RKO (cell line): ENCODE measurements at places on chromosomes 12 and 14.

DNA sequence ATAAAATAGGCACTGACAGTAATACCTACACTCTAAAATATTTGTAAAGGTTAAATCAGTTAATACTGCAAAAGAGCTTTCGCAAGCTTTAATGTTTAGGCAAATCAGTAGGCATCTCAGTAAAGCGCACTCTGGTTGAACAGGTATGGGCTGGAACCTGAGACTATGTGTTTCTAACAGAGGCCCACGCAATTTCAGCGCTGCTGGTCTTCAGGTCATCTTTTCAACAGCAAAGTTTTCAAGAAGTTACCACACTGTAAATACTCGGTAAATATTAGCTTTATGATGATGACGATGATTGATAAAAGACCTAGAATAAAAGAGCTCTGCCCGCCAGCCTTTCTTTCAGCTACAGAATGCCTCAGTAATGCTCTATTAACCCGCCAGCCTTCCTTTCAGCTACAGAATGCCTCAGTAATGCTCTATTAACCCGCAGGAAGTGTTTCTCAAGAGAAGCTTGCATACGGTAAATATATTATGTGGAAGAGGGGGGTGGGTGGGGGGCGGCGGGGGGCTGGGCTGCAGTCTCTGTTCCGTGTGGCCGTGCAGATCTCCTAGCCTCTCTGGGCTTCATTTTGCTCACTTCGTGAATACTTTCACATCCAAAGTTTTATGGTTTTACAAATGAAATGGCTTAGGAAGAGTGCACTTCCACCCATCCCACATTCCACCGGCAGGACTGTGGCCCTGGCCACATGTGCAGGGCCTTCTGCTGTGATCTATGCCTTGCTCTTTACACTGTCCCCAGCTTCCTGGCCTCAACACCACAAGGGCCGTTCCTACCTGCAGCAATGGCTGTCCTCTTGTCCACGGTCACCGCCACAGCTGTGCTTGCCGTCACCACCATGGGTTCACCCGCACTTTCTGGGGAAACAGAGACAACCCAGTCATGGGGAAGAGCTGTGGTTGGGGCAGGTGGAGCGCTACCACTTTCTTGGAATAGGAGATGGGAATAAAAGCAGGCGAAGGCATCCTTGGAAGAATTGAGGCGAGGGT, 19.9 kb downstream of the LRTM2 start:
- no peak for DNase-seq

- DNase-seq: no peak
These were observed 1206.6 kb upstream of the TMEM132C start for GRCh38 chr12:127060310-127060847.

GRCh38 chr14:71143381-71144290, 236.4 kb downstream of the PCNX1 start:
- DNase-seq: peak; percentile 16

- DNase-seq: no peak
These were observed 248.5 kb upstream of the PDE3A start for GRCh38 chr12:20119596-20120402.

- DNase-seq: no peak
These were observed 9.8 kb downstream of the CHPT1 start for GRCh38 chr12:101707131-101707782.

- no peak for DNase-seq
These were observed 252.6 kb downstream of the FOXN3 start for GRCh38 chr14:89164168-89165073.

GRCh38 chr12:92412856-92413255, 267.2 kb upstream of the BTG1 start:
- DNase-seq: no peak

DNA sequence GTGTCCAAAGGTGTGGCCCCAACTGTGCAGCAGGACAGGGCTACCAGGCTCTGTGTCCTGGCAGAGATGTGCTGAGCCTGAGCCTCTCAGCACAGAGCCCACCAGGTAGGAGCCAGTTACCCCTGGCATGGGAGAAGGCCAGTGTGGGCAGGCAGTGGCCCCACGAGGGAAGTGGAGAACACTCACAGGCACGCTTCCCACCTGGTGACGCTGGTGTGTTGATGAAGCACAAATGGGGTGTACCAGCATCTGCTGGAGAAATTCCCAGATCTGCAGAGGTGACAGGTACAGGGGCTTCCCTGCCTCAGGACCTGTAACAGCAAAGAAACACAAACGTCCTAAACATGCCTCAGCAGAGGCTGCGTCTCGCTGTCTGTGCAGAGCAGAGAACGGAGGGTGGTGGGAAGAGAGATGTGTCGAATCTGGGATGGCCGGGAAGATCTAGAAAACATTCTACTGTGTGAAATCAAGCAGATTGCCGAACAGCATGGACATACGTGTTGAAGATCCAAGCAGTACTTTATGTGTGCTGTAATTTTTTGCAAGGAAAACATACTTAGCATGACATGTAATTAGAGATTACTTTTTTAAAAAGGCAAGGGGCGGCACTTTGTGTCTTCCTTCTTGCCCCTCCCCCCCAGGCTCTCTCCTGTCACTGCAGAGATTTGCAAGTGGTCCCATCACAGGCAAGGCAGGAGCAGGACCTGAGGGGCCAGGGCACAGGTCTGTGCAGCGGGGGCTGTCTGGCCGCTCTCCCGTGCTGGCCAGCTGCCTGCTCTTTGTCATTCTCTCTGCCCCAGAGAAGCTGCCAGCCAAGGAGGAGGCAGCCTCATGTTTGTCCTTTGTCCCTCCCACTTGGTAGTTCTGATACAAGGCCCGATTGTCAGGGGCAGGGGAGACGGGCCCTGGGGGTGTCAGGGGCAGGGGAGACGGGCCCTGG, 17.3 kb downstream of the HIP1R start:
- DNase-seq: no peak

GRCh38 chr14:104744484-104744883, 8.5 kb upstream of the SIVA1 start:
- no peak for DNase-seq

DNA sequence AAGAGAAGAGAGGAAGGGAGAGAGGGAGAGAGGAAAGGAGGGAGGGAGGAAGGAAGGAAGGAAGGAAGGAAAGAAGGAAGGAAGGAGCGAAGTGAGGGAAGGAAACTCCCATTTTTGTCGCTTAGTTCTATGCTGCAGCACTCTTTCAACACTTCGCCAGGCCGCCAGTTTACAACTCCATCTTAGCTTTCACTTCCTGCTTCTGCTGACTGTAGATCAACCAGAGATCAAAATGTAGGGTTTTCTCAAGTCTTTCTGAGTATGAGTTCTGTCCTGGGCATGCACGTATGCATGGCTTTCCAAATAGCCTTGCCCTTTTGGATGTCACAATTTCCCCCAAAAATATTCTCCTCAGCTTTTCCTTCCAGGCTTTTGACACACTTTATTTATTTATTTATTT, 723.4 kb downstream of the TRHDE start:
- peak; percentile 11 for DNase-seq

DNA sequence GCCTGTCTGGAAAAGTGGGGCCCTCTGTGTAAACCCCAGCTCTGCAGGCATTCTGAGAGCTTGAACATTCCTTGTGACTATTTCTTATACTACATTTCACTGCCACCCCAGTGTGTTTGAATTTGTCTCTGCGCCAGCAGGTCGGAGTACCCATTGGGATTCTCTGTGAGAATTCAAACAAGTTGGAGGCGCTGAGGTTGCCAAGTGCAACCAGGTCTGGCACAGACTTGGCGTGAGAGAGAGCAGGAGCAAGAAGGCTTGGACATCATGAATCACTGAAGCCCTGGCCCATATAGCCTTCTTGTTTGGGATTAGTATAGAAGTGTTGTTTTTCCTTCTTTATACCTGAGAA, 33.0 kb upstream of the ATP2A2 start:
- DNase-seq: no peak

DNA sequence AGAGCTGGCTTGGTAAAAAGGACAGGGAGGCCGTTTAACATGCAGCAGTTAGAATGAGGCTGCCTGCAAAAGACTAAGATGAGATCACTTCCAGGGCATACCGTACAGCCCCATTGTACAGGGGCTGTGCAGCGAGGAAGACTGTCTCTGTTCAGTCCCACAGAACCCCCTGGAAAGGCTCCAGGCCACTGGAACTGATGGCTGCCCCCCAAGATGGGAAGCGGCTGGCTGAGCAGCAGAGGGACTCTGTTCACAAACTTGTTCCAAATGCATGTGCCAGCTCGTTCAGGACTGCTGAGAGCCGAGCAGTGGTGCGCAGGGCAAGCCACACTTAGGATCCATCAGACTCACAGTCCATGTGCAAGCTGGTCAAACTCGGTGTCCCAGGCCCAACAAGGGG, 82.9 kb downstream of the CHGA start:
- DNase-seq: no peak

GRCh38 chr12:100404769-100405407, 48.0 kb downstream of the SLC17A8 start:
- DNase-seq: peak; percentile 33
